Tibial nerve (tissue), 4 donors: ENCODE measurements at places on chromosomes 2 and 18.
A peak's percentile ranks its signal among the peaks of the same experiment; 100 is the strongest.

DNA sequence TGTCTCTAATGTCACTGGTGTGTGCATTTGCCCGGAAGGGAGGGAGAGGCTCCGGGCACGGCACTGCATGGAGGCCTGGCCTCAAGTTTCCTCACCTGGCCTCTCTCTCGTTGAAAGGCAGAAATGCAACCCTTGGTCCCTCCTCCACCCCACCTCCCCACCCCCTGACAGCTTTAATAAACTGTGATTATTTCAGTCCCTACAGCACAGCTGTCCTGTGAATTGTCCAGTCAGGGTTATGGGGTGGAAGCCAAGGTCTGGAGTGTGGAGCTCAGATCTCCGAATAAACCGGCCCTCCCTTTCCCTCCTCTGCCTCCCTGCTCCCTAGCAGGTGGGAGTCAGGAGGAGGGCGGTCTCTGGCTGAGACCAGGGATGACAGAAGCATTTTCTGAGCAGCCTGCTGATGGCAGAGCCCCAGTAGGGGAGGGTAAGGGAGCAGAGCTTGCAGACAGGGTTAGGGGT, 199.2 kb upstream of the SMAD2 start:
- DNase-seq, result no peak

- DNase-seq, result peak; percentile 21
These were observed 569 bp downstream of the TMX3 start for GRCh38 chr18:68714366-68714711.

- DNase-seq, result no peak
These were observed 87.8 kb downstream of the PDE11A start for GRCh38 chr2:177984749-177985148.

- DNase-seq, result no peak
These were observed 479.1 kb upstream of the NRXN1 start for GRCh38 chr2:51511002-51511401.

- DNase-seq, result peak; percentile 73
These were observed 169.2 kb downstream of the CDH20 start for GRCh38 chr18:61502472-61502871.

- no peak for DNase-seq
These were observed 37.4 kb upstream of the ANKRD62 start for GRCh38 chr18:12056034-12056883.

DNA sequence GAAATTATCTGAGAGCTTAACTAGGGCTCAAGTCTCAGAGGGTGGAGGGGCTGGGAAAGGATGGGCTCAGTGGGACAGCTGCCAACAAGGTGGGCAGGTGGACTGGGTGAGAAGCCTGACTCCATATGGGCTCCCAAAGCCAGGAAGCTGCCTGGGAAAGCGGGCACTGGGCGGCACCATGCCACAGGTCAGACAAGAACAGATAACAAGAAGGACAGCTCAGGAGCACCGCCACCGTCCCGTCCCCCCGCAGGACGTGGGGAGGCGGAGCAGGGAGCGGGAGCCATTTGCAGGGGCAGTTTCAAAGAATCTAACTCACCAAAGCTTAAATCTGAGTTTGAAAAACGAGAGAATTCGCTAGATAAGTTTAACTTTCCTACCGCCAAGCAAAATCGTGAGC, 45.6 kb downstream of the NETO1 start:
- DNase-seq, result no peak

DNA sequence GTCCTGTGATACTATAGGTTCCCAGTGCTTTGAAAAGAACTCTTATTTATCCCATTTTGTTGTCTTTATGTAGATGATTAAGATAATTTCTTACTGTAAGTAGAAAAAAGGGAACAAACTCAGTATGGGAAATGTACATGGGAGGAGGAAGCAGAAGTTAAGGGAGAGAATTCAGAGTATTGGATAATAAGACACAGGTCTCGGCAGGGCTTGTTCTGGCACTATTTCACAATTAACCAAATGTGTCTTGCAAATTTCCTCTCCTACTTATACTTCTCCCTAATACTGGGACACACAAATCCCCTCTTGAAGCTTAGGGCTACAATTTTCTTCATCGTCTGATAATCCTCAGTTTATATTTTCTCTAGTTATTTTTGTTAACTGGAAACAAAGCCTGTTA, 744.0 kb downstream of the ADCYAP1 start:
- no peak for DNase-seq

GRCh38 chr2:68997401-68997800, 15.6 kb upstream of the ANTXR1 start:
- DNase-seq, result no peak

GRCh38 chr2:3535794-3536681, 16.7 kb upstream of the ADI1 start:
- peak; percentile 49 for DNase-seq

- no peak for DNase-seq
These were observed 345.9 kb upstream of the HS6ST1 start for GRCh38 chr2:128664499-128664971.
